ENCODE measurements at places on chromosomes 4 and X.

DNA sequence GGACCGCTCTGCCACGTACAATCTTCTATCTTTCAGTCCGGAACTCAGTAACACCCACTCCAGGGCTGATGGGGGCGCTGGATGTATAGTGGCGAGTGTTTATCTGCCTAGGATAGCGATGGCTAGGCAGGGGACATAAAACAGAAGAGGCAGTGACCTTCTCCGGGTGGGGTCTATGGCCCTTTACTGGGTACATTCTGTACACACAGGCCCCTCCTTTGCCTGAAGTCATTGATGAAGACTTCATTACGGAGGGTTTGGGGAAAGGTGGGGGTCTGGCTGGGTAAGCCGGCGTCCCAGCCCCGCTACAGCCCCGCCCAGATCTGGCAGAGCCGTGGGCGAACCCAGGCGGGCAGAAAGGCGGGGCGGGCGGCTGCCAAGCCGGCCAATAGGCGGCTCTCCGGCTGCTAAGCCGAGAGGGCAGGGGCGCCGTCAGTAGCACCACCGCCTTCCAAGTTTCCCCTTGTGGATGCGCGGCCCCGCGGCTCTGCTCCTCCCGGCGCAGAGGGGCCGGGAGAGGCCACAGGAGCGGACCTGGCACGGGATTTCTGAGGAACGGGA lies at the start of gene CHST7:
TSS of gene CHST7 (plus strand) at position 435 of the 561 bp plus-strand sequence. CDS start 167 bp downstream, outside the sequence.
- peak; percentile 67 for DNase-seq

GRCh38 chr4:186881521-186882220 lies 158.0 kb upstream of the FAT1 start:
- DNase-seq = no peak

GRCh38 chr4:38072578-38072977 lies 112.4 kb downstream of the PTTG2 start:
- no peak for DNase-seq

DNA sequence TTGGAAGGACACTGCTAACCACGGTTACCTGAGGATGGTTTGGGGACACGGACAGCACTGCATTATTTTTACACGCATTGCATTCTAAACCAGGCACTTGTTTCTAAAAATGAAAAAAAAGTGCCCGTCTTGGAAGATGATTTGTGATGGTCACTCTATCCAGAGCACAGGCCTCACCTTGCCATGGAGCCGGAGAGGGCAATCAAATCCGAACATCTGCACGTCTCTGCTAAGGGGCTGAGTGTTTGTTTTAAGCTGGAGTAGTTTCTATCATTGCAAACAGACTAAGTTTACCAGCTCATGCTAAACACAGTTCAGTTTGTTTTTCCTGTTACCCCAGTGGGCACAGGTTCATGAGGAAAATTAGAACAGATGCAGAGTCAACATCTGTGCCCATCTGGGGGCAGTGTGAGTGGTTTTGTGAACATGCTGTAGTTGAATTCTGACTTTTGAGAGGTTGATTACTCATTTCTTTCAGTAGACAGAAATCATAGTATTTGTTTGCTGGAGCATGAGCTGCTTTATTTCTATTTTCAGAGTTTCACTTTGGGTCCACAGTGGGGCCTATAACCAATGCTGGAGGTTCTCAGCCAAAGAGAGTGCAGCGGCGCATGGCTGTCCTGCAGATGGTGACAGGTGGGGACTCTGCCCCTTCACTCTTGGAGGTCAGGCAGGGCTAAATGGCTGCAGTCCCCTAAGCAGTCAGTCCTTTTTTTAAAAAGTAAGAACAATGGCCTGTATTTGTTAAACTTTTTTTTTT lies 65.4 kb upstream of the ENPP6 start:
- no peak for DNase-seq

DNA sequence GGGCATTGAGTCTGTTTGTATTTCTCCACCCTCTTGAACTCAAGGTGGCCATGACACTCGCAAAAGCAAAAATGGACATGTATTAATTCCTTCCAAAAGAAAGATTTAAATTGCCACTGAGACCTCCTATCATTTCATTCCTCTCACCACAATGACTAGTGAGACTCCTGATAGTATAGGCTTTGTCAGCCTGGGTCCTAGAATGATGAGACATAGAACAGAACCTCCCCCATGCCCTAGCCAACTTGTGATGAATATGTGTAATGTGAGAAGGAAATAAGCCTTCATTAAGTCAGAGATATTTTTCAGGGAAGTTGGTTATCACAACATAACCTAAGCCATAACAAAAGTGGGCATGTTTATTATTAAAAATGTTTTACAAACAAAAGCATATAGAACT lies 62.5 kb downstream of the ASB9 start:
- no peak for DNase-seq

- DNase-seq = no peak
Measured at GRCh38 chr4:81506731-81507130, 35.0 kb upstream of the RASGEF1B start.

DNA sequence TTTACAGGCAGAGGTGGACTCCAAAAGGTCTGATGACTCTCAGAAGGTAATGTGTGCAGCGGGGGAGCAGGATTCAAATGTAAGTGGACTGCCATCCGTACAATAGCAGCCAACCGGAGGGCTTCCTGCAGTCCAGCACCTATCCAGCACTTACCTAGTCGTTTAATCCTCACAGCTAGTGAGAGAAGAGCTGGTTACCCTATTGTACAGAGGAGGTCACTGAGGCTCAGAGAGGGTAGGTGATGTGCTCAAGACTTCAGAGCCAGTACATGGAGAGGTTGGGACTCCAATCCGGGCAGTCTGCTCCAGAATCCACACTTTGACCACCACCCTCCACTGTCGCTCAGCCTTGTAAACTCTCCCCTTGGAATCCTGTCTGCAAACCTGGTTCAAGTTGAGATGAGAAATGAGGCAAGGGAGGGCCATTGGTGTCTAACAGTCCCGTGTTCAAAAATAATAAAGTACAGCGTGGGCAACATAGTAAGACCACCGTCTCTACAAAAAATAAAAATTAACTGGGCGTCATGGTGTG lies 22.5 kb upstream of the JAKMIP1 start:
- no peak for DNase-seq
